ENCODE measurements at places on chromosomes 16 and 17.

DNA sequence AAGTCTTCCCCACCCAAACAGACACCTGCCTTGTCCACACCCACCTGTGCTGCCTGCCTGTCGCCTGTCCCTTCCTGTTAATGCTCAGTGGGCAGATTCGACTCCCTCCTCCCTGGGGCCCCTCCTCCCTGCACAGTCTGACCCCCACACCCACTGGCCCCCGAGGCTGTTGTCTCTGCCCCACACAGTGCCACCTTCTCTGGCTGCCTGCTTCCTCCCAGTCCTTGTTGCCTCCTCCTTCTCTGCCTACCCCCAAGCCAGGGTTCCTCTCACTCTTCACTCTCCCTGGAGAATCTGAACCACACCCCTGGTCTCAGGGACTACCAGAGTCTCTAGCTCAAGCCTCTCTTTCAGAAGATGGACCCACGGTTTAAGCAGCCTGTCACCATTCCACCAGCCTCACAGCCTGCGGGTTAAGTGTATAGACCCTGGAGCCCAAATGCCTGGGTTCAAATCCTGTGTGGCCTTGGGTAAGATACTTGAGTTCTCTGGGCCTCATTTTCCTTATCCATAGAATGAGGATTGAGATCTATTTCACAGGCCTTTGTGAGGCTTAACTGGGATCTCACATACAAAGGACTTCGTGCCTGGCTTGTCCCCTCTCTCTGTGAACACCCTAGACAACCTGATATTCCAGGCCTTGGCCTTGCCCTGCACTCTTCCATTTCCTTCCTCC is 3.8 kb upstream of the ARHGAP23 start:
- DNase-seq = no peak

- peak; percentile 36 for DNase-seq
Observed at GRCh38 chr16:80804526-80805383, at the start of gene CDYL2. Gene CDYL2, minus strand, starts transcription at chr16:80804598. Its CDS starts 425 bp downstream, at chr16:80804173.

- DNase-seq = no peak
Observed at GRCh38 chr16:75627851-75628250, 4.8 kb upstream of the ADAT1 start.

DNA sequence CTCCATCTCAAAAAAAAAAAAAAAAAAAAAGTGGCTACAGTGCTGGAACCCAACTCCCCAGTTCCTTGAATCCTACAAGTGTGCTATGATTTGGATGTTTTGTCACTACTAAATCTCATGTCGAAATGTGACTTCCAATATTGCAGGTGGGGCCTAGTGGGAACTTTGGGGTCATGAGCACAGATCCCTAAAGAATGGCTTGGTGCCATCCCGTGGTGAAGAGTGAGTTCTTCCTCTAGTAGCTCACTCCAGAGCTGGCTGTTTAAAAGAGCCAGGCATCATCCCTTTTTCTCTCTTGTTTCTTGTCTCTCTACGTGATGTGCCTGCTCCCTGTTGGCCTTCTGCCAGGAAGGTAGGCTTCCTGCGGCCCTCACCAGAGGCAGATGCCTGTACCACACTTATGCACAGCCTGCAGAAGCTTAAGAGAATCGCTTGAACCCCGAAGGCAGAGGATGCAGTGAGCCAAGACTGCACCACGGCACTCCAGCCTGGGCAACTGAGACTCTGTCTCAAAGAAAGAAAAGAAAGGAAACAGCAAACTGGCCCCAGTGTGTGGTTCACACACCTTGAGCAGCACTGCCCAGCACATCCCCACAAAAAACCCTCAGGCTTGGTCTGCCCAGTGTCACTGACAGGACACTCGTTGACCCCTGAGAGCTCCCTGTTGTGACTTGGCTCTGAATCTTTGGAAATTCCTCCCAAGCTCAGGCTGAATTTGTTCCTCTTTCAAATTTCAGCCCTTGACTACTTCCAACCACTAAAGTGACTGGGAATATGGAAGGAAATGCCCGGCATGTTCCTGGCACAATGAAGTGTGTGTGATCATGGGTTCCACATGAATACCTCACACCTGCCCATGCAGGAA is 3.1 kb downstream of the MT1E start:
- DNase-seq = no peak

- DNase-seq = no peak
Observed at GRCh38 chr16:25094596-25094995, 16.9 kb upstream of the LCMT1 start.

DNA sequence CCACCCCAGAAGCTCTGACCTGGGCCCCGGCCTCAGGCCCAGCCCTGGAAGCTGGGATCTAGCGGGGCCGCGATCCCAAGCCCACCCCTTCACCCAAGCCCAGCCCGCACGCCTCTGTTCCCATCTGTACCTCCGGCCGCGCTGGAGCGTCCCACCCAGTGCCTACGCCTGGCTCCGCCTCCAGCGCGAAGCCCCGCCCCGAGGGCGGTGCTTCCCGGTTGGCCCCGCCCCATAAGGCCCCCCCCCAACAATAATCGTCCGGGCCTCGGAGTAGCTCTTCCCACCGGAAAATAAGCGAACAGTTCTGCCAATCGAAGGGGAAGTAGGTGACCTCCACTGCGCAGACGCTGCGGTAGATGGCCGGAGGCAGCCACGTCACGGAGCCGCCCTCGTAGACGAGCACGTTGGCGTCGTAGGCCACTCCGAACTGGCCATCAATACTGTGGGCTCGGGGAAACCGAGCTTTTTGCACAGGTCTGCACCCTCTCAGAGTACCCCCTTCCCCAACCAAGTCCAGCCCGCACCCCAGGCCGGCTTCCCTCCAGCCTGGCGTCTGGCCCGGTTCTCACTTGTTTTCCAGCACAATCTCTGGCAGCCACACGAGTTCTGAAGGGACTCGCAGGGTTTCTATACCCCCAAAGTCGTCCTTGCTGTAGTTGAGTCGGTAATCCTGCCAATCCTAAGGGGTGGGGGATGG is 1.1 kb downstream of the CHRNE start:
- no peak for DNase-seq

- no peak for DNase-seq
Observed at GRCh38 chr17:21177401-21177800, 36.6 kb downstream of the TMEM11 start.

DNA sequence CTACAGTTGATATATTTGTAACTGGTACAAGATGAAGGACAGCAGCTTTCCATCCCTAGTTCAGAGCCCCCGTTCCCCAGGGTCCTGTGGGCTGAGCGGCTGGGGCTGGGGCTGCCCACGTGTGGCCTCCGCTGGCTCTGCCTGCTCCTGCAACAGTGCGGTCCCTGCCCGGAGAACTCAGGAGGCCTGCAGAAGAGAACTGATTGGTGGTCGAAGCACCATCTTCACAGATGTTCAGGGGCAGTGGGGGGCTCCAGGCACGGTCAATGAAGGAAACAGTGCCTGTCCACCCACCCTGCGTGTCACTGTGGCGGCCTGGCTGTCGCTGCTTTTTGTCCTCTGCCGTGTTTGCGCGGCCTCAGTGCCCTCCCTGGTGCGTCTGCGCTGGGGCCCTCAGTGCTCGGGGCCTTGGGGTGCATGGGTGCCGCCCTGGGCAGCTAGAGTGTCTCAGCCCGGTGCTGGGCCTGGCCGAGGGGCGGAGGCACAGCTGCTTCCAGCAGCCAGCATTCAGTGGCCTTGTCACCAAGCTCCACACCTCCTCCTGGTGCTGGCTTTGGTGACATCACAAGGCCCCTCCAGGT is 4.2 kb upstream of the NUDT16L1 start:
- no peak for DNase-seq
